ENCODE measurements at places on chromosomes 13 and 19. TPM values are rescaled to one million over a fixed set of nuclear protein-coding genes. Genes with fewer than 3 reads are reported as not detected.

DNA sequence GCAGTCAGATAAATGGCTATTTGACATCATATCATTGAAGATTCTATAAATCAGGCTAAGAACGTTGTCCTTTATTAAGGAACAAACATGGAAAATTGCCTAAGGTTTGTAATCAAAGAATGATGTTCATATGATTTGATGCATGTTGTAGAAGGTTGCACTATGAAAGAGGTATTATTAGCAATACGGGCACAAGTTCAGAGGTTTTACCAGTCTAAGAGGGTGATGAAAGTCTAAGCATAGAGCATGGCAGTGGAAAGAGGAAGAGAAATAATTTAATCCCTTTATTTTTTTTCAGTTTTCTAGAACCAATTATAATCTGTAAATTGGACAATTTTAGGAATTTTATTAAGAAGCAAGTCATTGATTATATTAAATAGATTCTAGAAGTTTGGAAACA is 450.7 kb downstream of the FGF14 start:
- no peak overlapping the region for H3K4me3 ChIP-seq
- H3K4me1 ChIP-seq, result no peaks in the 10 kb centered on the region
- H3K27ac ChIP-seq, result no peak overlapping the region
- no peaks in the 10 kb centered on the region for H3K36me3 ChIP-seq
- H3K27me3 ChIP-seq, result no peaks in the 10 kb centered on the region

DNA sequence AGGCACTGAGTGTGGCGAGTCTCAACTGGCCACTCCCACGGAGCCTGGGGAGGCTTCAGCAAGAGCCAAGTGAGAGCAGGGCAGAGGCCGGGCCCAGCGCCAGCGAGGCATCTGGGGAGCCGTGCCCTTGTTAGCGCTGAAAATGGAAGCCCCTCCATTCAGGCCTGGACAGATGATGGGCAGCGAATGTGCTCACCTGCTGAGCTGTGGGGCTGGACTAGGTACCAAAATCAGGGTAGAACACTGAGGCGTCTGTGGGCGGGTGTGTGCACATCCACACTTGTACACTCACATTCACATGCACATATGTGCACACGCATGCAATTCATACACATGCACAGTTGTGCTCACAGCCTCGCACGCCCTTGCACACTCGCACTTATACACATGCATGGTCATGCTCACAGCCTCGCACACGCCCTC is 20.7 kb downstream of the NAXD start:
- H3K4me3 ChIP-seq, result no peak overlapping the region
- no peak overlapping the region for H3K27ac ChIP-seq
- no peak for DNase-seq
- no peaks in the 10 kb centered on the region for H3K27me3 ChIP-seq

GRCh38 chr13:99307247-99307646 is at the start of gene GPR183:
TSS of gene GPR183 (minus strand) at chr13:99307399. CDS start at chr13:99296145, 11,254 bp downstream.
- no peak for DNase-seq
- H3K27ac ChIP-seq, result peak within 1 kb of the TSS; percentile 49
- peaks cover 22% of the 10 kb centered on the region for H3K4me1 ChIP-seq

DNA sequence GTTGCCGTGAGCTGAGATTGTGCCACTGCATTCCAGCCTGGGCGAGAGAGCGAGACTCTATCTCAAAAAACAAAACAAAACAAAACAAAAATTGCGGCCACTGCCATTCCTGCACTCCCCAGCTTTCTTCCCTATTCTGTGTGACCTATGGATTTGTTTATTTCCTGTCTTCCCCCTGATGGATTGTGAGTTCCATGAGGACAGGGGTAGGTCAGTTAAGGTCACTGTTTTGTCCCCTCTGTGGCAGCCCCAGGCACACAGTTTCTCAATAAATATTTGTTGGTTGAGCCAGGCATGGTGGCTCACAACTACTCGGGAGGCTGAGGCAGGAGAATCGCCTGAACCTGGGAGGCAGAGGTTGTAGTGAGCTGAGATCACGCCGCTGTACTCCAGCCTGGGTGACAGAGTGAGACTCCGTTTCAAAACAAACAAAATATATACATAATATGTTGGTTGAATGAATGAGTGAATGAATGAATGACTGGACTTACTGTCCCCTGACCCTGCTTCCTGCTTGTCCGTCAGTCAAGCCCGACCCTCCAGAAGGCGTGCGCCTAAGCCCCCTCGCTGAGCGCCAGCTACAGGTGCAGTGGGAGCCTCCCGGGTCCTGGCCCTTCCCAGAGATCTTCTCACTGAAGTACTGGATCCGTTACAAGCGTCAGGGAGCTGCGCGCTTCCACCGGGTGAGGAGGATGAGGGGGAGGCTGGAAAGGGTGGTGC is 5.0 kb downstream of the EBI3 start:
- no peaks in the 10 kb centered on the region for H3K36me3 ChIP-seq
- H3K4me1 ChIP-seq, result no peaks in the 10 kb centered on the region
- no peak overlapping the region for H3K4me3 ChIP-seq
- H3K27me3 ChIP-seq, result peaks cover 9% of the 10 kb centered on the region
- DNase-seq, result no peak

DNA sequence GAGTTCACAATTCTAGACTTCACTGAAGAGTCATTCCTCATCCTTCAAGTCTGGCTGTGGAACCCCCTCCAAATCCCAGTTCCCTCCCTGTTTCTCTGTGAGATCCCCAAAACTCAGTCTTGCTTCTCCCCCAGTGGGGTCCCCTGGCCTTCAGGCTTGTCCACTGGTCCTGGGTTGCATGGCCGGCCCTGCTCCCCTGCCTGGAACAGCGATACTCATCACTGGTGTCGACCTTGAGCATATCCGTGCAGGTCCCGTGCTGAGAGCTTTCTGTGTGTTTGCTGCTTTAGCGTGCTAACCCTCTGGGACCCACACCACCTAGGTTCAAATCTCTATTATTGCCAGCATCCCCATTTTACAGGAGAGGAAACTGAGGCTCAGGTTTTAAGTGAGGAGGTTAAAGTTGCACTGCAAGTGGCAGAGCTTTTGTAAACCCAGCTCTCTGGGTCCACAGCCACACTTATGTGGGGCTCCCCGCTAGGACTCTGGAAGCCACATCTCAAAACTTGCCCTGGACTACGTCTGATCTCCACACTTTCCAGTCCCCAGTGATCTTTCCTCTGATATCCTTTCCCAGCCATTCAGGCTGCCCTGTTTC is 15.5 kb downstream of the LIPE start:
- no peak overlapping the region for H3K4me3 ChIP-seq
- H3K4me1 ChIP-seq, result peaks cover 17% of the 10 kb centered on the region
- H3K36me3 ChIP-seq, result peaks cover 4% of the 10 kb centered on the region
- H3K27ac ChIP-seq, result no peak overlapping the region
- peaks cover 3% of the 10 kb centered on the region for H3K27me3 ChIP-seq

The PSG6 gene
- not detected for total RNA-seq

The HCST gene
- 1.6 TPM for total RNA-seq

- DNase-seq, result no peak
- no peak overlapping the region for H3K27ac ChIP-seq
- no peaks in the 10 kb centered on the region for H3K27me3 ChIP-seq
Measured at GRCh38 chr19:23882493-23882892, 32.2 kb upstream of the ZNF726 start.

GRCh38 chr19:5093297-5093928 is 124.5 kb downstream of the KDM4B start:
- no peaks in the 10 kb centered on the region for H3K27me3 ChIP-seq
- no peak overlapping the region for H3K4me3 ChIP-seq
- peaks cover 21% of the 10 kb centered on the region for H3K36me3 ChIP-seq
- DNase-seq, result no peak

The SNRNP70 gene
- total RNA-seq, result 355 TPM

The IFNL1 gene
- not detected for total RNA-seq

DNA sequence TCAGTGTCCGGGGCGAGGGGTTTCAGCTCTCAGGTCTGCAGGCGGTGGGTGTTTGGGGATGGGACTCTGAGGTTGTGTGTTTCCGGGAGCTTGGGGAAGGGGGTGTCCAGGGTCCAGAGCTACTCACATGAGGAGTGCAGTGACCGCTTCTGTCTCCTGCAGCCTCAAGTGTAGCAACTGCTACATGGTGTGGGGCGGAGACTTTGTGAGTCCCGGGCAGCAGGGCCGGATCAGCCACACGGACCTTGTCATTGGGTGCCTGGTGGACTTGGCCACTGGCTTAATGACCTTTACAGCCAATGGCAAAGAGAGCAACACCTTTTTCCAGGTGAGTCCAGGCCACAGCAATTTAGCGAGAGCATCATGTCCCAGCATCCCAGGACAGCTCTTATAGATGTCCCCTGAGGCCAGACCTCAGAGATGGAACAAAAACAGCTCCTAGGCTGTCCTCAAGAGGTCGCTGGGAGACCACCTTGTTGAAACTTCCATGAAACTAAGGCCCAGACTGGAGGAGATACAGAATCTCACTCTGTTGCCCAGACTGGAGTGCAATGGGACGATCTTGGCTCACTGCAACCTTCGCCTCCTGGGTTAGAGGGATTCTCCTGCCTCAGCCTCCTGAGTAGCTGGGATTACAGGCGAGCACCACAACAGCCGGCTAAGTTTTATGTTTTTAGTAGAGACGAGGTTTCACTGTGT is 44.9 kb downstream of the RYR1 start:
- H3K36me3 ChIP-seq, result no peaks in the 10 kb centered on the region
- peaks cover 6% of the 10 kb centered on the region for H3K27me3 ChIP-seq
- no peak for DNase-seq
- H3K4me3 ChIP-seq, result no peak overlapping the region
- no peaks in the 10 kb centered on the region for H3K4me1 ChIP-seq
- no peak overlapping the region for H3K27ac ChIP-seq

The COX6B2 gene
- not detected for total RNA-seq

- H3K4me1 ChIP-seq, result peaks cover 22% of the 10 kb centered on the region
- peaks cover 2% of the 10 kb centered on the region for H3K36me3 ChIP-seq
- no peak overlapping the region for H3K4me3 ChIP-seq
- H3K27me3 ChIP-seq, result no peaks in the 10 kb centered on the region
- no peak overlapping the region for H3K27ac ChIP-seq
- no peak for DNase-seq
Measured at GRCh38 chr19:8146877-8147581, 2.4 kb downstream of the FBN3 start.

DNA sequence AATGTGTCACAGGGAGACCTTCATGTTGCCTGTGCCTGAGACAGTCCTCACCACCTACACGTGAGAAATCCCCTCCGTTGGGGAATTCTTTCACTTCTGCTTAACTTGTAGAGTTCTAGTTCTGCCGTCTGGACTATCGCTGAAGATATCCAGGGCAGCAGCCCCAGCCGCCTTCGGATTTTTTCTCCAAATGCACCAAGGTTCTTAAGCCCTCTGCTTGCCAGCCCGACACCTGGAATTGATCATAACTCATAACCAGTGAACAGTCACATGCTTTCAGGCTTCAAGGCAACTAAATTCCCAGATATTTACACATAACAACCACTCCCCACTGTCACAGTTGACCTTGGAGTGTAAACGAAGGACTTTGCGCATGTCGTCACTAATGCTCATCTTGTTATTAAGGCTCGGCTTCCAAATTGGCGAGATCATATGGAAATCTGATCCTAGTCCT is 114.4 kb downstream of the RAB20 start:
- H3K27ac ChIP-seq, result no peak overlapping the region
- H3K27me3 ChIP-seq, result no peaks in the 10 kb centered on the region
- H3K36me3 ChIP-seq, result peaks cover 10% of the 10 kb centered on the region
- DNase-seq, result no peak
- H3K4me1 ChIP-seq, result peaks cover 11% of the 10 kb centered on the region

Data from progenitor cell of endocrine pancreas (in vitro differentiated cells).